ENCODE measurements at places on chromosomes 16 and 17.

- no peak for ATAC-seq
Observed at GRCh38 chr16:88358023-88358420, 24.7 kb upstream of the ZNF469 start.

DNA sequence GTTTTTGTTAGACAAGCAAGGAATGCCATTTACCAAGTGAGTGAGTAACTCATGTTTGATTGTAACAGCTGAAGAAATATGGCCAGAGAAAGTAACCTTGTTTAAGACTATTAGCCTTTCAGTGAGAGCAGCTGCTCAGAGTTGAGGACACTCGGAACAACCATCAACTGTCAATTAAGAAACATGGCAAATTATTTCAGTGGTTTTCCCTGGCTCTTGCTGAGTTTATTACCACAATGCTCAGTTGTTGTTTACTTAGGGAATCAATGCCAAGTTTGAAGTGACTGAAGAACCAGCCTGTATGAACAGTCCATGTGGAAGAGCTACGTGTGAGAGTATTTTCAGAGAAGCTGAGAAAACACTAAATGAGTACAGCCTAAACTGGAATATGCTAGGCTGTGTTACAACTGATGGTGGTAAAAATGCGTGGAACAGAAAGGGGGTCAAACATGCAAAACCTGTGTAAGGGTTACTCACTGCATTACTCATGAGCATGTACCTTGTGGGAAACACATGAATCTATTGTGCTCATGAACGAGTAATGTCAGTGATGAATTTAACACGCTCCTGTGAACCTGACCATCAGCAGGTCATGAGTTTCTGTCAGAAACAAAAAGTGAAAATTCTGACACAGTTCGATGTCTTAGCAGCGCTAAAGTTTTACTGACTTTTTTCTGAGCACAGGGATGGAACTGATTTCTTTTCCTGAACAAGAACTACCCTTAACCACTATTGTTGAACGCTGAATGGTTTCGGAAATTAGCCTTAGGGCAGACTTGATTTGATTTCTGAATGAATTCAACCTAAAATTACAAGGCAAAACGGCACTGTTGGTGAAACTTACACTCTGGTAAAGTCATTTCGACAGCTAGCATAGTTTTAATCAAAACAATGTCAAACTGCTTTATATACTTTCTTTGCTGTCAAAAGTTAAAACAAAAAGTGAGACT lies 33.5 kb downstream of the GNA13 start:
- ATAC-seq: peak; percentile 51

DNA sequence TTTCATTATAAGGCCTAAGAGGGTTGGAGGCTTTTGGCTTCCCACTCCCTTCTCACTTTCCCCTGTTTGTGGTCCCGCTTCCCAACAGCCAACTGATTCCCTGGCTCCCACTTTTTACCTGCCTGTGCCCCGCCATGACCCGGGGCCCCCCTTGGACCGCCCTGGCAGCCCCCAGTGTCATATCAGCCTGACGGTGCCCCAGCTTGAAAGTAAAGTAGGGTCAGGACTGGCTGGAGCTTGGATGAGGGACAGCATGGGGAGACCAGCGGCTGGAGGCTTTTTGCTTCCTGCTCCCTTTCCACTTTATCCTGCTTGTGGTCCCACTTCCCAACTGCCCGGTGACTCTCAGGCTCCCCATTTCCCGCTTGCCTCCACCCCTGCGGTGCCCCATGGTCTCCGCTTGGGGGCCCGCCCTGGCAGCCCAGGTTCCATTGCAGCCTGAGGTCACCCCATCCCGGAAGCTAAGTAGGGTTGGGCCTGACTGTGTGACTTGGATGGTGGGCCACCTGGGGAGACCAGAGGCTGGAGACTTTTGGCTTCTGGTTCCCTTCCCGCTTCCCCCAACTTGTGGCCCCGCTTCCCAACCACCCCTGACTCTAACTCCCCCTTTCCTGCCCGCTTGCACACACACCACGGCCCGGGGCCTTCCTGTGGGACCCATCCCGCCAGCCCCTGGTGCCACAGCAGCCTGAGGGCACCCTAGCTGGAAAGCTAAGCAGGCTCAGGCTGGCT lies 2274.7 kb downstream of the TP53TG3F start:
- no peak for ATAC-seq

- peak; percentile 98 for ATAC-seq
Observed at GRCh38 chr17:51046514-51047384, 73.9 kb downstream of the SPAG9 start.

DNA sequence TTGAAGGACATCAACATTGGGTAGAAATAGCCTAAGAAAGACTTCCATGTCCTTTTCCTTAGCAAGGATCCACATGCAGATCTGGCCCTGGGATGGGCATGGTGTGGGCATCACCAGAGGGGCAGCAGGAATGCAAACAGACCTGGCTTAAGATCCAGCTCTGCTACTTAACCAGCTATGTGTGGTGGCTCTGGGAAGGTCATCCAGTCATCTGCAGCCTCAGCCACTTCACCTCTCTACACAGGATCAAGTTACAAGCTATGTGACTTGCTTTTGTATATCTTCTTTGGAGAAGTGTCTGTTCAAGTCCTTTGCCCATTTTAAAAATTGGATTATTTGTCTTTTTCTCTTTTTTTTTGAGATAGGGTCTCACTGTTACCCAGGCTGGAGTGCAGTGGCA lies 13.5 kb upstream of the ADORA2B start:
- ATAC-seq: no peak

DNA sequence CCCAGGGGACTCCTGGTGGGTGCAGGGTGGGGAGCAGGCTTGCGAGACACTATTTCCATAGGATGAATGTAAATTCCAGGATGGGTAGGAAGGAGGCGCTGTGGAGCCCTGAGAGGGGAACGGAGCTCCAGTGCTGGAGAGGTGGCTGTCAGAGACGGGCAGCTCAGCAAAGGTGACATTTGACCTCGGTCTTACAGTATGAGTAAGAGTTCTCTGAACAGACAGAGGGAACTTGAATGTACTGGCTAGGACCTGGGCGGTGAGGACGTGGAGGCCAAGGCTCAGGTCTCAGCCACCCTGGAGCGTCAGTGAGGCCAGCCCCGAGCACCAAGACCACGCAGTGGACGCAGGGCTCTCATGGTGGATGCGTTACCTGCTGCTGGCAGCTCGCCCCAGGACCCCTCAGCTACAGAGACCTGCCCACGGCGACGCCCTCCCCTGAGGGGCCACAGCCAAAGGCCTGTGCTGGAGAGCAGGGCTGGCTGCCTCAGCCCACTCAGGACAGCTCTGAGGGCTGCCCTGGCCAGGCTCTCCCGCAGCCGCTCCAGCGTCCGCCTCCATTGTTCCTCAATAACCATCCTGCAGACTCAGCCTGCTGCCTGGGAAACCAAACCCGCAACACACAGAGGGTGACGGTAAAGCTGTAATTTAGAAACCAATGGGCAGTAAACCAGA lies 65.9 kb upstream of the TNRC6C start:
- peak; percentile 67 for ATAC-seq

DNA sequence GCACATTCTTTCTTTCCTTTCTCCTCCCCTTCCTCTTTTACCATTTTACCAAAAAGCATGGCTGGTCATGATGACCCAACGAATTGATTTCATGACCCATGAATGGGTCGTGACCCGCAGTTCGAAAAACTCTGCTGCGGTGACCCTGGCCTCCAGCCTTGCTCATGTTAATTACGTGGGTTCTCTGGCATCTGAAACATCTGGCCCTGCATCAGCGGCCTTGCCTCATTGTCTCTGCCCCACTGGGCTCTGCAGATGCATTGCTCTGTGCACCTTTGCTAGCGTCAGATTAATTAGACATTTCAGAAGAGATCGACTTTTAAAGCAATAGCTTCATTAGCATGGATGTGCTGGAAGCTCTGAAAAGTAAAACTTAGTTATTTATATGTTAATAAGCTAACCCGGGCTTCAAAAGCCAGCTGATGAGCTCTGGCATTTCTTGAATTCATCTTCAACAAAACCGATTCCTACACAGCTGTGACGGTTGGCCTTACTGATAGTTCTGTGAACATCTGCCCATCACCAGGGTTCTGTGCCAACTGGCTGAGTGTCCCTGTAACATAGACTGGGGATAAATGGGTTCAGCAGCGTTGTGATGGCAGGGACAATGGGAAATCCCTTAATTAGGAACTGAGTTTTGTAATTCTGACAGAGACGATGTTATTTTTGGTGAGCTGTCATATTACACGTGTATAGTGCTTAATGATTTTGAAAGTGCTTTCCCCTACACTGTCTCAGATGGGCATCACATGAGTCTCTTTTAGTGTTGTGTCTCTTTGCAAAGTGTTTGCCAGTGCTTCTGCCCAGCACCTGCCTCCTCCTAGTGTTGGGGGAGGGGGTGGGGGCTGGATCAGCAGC lies 225.9 kb upstream of the EEF2KMT start:
- ATAC-seq: no peak

DNA sequence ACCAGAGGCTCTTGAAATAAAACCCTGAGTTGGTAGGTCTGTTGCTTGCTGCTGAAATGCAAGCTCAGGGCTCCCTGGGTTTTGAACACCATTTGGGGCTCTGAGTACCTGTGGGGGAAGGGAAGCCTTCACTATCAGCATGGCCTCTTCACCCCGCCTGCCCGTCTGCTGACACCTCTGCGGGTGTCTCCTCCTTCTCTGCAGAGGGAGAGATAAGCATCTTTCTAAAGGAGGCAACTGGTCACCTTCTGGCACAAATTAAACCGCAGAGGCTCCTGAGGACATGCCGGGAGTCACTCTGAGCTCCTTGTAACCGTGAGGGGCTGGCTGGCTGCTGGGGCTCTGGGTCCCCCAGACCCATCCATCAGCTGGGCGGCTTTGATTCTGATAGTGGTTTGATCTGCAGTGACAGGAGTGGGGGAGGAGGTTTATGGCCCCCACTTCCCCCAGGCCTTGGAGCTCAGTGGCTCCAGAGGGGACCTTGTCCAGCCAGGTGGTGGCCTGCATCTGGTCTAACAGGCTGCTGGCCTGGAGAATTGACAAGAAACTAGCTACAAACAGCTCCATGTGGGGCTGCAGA lies 123.5 kb downstream of the IRF8 start:
- ATAC-seq: no peak

- ATAC-seq: no peak
Observed at GRCh38 chr16:86083382-86084002, 184.5 kb downstream of the IRF8 start.

GRCh38 chr16:25258861-25259179 lies 1.2 kb upstream of the ZKSCAN2 start:
- no peak for ATAC-seq

- ATAC-seq: no peak
Observed at GRCh38 chr17:51725185-51725584, 433.3 kb downstream of the CA10 start.

GRCh38 chr17:43587647-43588046 lies 41.5 kb upstream of the ETV4 start:
- ATAC-seq: no peak

DNA sequence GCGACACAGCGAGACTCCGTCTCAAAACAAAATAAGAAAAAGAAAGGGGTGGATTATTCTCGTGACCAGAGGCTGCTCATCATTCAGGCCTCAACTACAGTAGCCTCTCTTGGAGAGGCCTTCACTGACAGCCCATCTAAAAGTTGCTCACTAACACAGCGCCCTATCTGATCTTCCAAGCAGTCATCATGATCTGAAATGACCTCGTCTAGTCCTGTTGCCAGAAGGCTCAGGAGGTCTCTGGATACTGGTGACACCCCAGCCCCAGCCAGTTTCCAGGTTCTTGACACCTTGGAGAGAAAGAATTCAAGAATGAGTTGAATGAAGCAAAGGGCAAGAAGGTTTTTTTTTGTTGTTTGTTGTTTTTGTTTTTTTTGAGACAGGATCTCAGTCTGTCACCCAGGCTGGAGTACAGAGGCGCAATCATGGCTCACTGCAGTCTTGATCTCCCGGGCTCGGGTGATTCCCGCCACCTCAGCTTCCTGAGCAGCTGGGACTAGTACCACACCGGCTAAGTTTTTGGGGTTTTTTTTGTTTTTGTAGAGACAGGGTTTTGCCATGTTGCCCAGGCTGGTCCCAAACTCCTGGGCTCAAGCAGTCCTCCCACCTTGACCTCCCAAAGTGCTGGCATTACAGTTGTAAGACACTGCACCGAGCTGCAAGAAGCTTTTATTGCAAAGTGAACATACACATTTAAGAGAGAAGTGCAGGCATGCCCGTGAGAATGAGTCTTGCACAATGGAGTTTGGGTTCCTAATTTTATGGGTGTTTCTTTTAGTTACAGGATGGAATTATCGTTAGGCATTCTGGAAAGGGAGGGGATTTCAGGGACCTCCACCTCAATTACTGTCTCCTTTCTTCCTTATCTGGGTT lies 2.7 kb upstream of the ZC3H7A start:
- no peak for ATAC-seq

DNA sequence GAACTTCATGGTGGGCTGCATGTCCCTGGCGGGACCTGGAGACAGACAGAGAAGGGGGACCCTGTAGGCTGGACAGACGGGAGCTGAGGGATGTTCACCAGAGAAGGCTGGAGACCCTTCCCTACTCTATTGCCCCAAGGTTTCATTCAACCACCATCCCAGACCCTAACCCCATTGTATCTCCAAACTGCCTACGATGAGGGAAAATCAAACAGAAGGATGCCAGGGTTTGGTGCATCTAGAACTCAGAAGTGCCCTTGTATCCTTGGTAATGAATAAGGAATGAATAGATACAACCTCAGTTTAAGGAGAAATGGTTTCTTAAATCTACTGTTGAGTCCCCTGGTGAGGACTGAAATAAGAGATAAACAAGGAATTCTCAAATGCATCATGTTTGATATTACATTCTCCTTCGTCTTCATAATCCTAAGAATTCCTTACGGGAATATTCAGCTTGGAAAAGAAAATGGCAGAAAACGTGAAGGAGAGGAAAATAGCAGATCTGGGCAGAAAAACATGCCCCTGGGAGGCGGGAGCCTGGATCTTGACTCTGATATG lies 16.4 kb downstream of the TNS4 start:
- no peak for ATAC-seq

GRCh38 chr16:27638833-27639560 lies 89.1 kb downstream of the KATNIP start:
- ATAC-seq: no peak

- peak; percentile 2 for ATAC-seq
Observed at GRCh38 chr17:17738901-17739300, 57.6 kb downstream of the RAI1 start.

GRCh38 chr17:54974759-54975158 lies 6.2 kb downstream of the STXBP4 start:
- ATAC-seq: no peak

- no peak for ATAC-seq
Observed at GRCh38 chr17:824378-824777, 42.2 kb downstream of the MRM3 start.

GRCh38 chr17:17191961-17192381 lies 14.2 kb downstream of the PLD6 start:
- ATAC-seq: peak; percentile 55

DNA sequence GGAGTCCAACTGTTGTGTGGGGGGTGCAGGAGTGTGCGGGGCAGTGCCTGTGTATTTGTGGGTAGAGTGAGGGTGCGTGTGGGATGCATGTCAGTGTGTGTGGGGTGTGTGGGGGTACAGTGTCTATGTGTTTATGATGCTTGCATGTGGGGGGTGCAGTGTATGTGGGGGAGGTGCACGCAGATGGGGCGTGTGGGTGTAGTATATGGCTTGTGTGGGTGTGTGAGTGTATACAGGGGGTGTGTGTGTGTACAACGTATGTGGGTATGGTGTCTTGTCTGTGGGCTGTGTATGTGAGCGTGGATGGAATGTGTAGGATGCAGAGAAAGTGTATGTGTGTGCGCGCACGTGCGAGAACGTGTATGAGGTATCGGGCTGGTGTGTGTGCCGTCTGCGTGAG lies 160.4 kb downstream of the ZFHX3 start:
- no peak for ATAC-seq
